NCI-H1694 treated with DMSO at 0.1 percent for 48 hours (cell line): ENCODE measurements at places on chromosomes 11 and 22.

DNA sequence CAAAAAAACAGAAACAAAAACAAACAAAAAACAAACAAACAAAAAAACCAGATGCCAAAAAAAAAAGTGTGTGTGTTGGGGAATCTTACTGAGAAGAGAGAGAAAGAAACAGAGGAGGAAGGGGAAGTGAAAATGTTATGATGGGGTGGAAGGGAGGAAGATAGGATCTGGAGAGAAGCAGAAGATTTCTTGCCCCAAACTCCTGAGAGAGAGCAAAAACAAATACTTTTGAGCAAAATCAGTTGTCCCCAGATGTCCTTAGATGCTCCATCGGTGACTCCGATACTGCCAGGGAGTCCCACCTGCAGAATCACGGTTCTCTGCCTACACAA, 19.9 kb upstream of the GRAMD1B start:
- DNase-seq, result no peak

- no peak for DNase-seq
Measured at GRCh38 chr11:26483108-26483507, 89.0 kb downstream of the MUC15 start.

DNA sequence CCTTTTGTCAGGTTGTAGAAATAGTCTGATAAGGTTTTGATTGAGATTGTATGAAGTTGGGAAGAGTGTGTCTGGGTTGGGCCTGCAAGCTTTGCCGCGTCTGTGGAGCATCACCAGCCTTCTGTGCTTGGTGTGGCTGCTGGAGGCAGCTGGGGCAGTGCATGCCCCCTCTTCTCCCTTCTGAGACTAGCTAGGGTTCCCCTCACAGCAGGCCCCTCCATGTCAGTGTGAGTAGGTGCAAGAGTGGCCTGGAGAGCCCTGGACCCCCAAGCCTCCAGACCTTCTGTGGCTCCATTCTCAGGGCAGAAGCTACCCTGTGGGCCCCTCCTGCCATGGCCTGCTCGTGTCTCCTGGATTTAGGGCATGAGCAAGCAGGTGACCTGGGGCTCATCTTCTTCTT, 914.2 kb downstream of the TBC1D22A start:
- no peak for DNase-seq

- DNase-seq, result no peak
Measured at GRCh38 chr11:95831198-95831883, 41.0 kb downstream of the CEP57 start.

DNA sequence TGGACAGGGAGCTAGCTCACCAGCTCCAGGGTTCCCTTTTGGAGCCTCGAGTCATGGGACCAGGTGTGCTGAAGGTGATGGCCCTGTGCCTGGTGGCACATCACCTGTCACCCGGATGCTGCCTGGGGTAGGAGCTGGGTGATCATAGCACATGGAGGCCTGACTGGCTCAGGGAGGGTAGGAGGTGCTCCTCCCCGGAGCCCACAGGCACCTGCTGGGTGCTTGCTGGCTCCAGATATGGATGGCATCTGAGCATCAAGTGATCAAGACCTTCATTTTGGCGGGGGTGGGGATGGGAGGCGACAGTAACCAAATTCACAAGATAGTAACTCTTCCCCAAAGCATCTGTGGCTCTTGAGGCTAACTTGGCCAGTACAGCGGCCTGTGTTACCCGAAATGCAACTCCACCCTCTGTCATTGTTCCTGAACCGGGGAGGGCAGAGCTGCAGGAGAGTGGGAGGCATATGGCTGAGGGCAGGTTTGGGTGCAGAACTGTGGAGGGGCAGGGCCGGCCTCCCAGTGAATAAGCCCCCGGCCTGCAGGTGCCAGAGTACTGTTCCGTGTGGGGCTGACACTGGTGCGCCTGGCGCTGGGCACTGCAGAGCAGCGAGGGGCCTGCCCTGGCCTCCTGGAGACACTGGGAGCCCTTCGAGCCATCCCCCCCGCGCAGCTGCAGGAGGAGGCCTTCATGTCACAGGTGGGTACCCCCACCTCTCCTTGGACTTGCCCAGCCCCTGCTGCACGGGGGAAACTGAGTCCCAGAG, 4.7 kb downstream of the TBC1D10C start:
- no peak for DNase-seq

GRCh38 chr11:132445859-132446291, 1075.5 kb downstream of the NTM start:
- DNase-seq, result no peak

DNA sequence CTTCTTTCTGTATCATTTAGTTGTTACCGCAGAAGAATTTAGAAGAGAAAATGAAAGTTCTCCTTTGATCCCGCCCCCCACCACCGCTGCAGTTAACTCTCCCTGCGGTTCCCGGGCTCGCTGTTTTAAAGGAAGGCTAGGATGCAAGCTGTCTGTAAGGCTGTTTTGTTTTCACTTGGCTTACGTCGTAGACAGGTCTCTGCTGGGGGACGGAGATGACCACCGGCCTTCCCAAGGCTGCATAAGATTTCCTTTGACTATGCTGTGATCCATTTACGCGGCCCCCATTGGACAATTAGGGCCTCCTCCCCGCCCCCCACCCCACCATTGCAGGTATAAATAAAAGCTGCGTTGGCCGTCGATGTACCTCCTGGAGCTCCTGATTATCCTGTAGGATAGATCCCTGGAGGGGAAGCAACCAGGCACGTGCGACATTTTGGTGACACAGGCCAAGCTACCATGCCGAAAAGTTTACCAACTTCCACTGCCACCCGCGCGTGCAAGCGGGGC, 1.4 kb upstream of the CPT1A start:
- no peak for DNase-seq

- DNase-seq, result no peak
Measured at GRCh38 chr11:75931124-75931523, 116.1 kb downstream of the UVRAG start.

- DNase-seq, result no peak
Measured at GRCh38 chr11:72918851-72919250, 104.6 kb downstream of the ATG16L2 start.

GRCh38 chr22:23775779-23776375, 3.2 kb downstream of the MMP11 start:
- DNase-seq, result no peak

- no peak for DNase-seq
Measured at GRCh38 chr22:17087498-17088131, 2.8 kb downstream of the IL17RA start.

GRCh38 chr11:120413480-120413879, 77.3 kb downstream of the ARHGEF12 start:
- DNase-seq, result no peak

- DNase-seq, result no peak
Measured at GRCh38 chr11:46116007-46116711, 5.1 kb downstream of the PHF21A start.

DNA sequence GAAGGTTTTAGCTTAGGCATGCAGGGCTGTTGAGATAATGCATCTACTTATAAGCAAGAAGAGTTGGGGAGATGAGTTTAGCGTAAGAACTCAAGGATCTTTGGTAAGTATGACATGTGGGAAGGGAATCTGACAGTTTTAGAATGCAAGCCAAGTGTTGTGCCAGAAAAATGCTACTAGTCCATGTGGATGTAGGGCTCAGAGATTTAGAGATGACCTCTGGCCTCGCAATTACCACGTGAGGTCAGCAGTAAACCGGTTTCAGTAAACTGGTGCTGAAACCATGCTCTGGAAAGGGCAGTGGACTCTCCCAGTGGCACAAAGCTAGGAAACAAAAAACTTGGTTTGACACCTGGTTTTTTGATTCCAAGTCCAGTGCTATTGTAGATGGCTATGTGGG, 18.9 kb downstream of the MRPL16 start:
- DNase-seq, result no peak

- no peak for DNase-seq
Measured at GRCh38 chr11:69076129-69076791, 27.5 kb downstream of the TPCN2 start.

DNA sequence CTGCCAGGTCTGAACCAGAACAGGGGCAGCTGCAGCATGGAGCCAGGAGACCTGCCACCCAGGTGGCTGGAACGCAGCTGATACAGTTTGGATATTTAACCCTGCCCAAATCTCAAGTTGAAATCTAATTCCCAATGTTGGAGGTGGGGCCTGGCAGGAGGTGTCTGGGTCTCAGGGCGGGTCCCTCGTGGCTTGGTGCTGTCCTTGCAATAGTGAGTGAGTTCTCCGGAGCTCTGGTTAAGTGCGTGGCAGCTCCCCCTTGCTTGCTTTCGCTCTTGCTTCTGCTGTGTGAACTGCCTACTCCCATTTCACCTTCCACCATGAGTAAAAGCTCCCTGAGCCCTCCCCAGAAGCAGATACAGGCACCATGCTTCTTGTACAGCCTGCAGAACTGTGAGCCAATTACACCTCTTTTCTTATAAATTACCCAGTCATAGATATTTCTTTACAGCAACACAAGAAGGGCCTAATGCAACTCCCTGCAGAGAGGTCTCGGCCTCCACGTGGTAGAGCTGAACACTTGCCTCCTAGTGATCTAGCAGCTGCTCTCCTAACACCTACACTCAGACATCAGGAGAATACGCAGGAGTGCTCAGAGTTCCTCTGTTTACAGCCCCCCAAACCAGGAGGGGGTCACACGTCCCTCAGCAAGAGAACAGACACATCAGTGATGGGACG, 203.7 kb downstream of the CTTN start:
- DNase-seq, result no peak
